ENCODE measurements at places on chromosomes 1 and 21. TPM values are rescaled to one million over a fixed set of nuclear protein-coding genes. Genes with fewer than 3 reads are reported as not detected.

BEST4 gene
- polyA plus RNA-seq = 0.34 TPM

GNB1 gene
- 193 TPM for polyA plus RNA-seq

SPATA6 gene
- 11.8 TPM for polyA plus RNA-seq

LORICRIN gene
- polyA plus RNA-seq = not detected

LENEP gene
- polyA plus RNA-seq = not detected

TNNI3K gene
- polyA plus RNA-seq = 0.41 TPM

KHDRBS1 gene
- polyA plus RNA-seq = 144 TPM

MANEAL gene
- polyA plus RNA-seq = 2.8 TPM

PAQR6 gene
- 5.5 TPM for polyA plus RNA-seq

SELL gene
- polyA plus RNA-seq = 1.7 TPM

KIFAP3 gene
- polyA plus RNA-seq = 34.3 TPM

SDE2 gene
- 13.2 TPM for polyA plus RNA-seq

NOS1AP gene
- polyA plus RNA-seq = 0.92 TPM

PM20D1 gene
- polyA plus RNA-seq = not detected

SPRR4 gene
- not detected for polyA plus RNA-seq

SPRR2A gene
- not detected for polyA plus RNA-seq

STIL gene
- polyA plus RNA-seq = 4.8 TPM

ERICH3 gene
- polyA plus RNA-seq = 0.19 TPM

ZNF697 gene
- polyA plus RNA-seq = 9.8 TPM

PGLYRP4 gene
- not detected for polyA plus RNA-seq

MIXL1 gene
- polyA plus RNA-seq = 0.36 TPM

PLEKHO1 gene
- 95.4 TPM for polyA plus RNA-seq

ADGRL2 gene
- 121 TPM for polyA plus RNA-seq

TMEM52 gene
- polyA plus RNA-seq = 87.3 TPM

CCDC30 gene
- polyA plus RNA-seq = 2.7 TPM

FAM3B gene
- polyA plus RNA-seq = 0.25 TPM

AXDND1 gene
- polyA plus RNA-seq = not detected

MRPL55 gene
- polyA plus RNA-seq = 32.5 TPM

GBP1 gene
- polyA plus RNA-seq = 5.1 TPM

AGMAT gene
- polyA plus RNA-seq = 2.4 TPM

ZYG11A gene
- 0.05 TPM for polyA plus RNA-seq

KRTAP19-3 gene
- not detected for polyA plus RNA-seq

ERG gene
- polyA plus RNA-seq = 17.3 TPM

CD1B gene
- not detected for polyA plus RNA-seq

PKP1 gene
- 8.1 TPM for polyA plus RNA-seq

C1QTNF12 gene
- 5.2 TPM for polyA plus RNA-seq

SHISA4 gene
- 91.9 TPM for polyA plus RNA-seq

CCDC27 gene
- polyA plus RNA-seq = 0.11 TPM

NTNG1 gene
- 12.0 TPM for polyA plus RNA-seq

GJC2 gene
- polyA plus RNA-seq = 1.3 TPM

CD1D gene
- polyA plus RNA-seq = 1.7 TPM

KRTAP20-3 gene
- polyA plus RNA-seq = not detected

IFNAR2 gene
- polyA plus RNA-seq = 13.2 TPM

TNFRSF18 gene
- 1.8 TPM for polyA plus RNA-seq

VWA5B1 gene
- polyA plus RNA-seq = 0.26 TPM

PCP4 gene
- 0.49 TPM for polyA plus RNA-seq

WNT9A gene
- polyA plus RNA-seq = 5.2 TPM

SRGAP2 gene
- 72.9 TPM for polyA plus RNA-seq

GJA5 gene
- polyA plus RNA-seq = 26.9 TPM

GPR61 gene
- 1.4 TPM for polyA plus RNA-seq

BRDT gene
- polyA plus RNA-seq = not detected

CD48 gene
- 1.6 TPM for polyA plus RNA-seq

ERO1B gene
- polyA plus RNA-seq = 2.2 TPM

FHL3 gene
- polyA plus RNA-seq = 151 TPM

C1QB gene
- polyA plus RNA-seq = 19.4 TPM

Data from muscle of leg (tissue), 16 donors.